Bronchial epithelial cell (primary cell): ENCODE measurements at places on chromosomes 16 and 17. TPM values are rescaled to one million over a fixed set of nuclear protein-coding genes. Genes with fewer than 3 reads are reported as not detected.

MYO1D gene
- total RNA-seq, result 35.8 and 42.9 TPM in 2 replicates

MAZ gene
- 125 and 168 TPM in 2 replicates for total RNA-seq

KRT222 gene
- not detected in 2 replicates for total RNA-seq

KRTAP9-8 gene
- total RNA-seq, result not detected in 2 replicates

EXOC7 gene
- total RNA-seq, result 41.9 and 49.5 TPM in 2 replicates

MT3 gene
- not detected in 2 replicates for total RNA-seq
